Pons (tissue), 1 donor: ENCODE measurements at places on chromosomes 7 and 10.

DNA sequence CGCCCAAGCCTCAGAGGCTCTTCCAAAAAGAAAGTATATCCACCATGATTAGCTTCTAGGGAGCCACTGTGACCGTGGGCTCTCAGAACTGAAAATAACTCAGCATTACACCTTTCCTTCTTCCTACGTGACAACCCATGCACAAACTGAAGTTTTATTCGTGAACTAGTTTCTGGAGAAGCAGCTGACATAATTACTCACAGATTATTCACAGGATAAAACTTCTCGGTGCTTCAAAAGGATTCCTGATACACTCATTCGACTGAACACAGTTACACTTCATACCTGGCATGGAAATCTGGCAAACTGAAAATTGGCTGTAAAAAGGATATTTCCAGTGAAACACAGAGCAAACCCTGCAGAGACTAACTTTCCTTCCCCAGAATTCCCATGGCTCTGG, 139.2 kb upstream of the PTER start:
- DNase-seq: no peak

GRCh38 chr10:7525314-7526016, 114.6 kb upstream of the SFMBT2 start:
- peak; percentile 90 for DNase-seq

GRCh38 chr7:30931161-30931928, 19.7 kb downstream of the AQP1 start:
- no peak for DNase-seq

DNA sequence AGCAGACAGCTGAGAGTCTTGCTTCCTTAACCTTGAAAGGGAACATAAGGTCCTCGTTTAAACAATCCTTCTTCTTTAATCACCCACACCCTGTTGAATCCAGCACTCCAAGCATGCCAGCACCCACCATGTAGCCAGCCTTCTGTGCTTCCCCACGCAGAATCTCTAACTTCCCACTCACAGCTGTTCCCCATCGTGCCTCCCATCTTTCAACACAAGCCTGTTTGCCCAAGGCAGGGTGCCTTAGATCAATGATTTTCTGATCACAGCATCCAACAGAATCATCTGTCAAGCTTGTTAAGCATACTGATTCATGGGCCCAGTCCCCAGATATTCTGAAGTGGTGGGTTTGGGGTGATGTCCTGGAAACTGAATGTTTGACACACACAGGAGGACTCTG, 530.8 kb downstream of the SH2D4B start:
- no peak for DNase-seq

- no peak for DNase-seq
These were observed 36.9 kb upstream of the PTF1A start for GRCh38 chr10:23155169-23155568.

DNA sequence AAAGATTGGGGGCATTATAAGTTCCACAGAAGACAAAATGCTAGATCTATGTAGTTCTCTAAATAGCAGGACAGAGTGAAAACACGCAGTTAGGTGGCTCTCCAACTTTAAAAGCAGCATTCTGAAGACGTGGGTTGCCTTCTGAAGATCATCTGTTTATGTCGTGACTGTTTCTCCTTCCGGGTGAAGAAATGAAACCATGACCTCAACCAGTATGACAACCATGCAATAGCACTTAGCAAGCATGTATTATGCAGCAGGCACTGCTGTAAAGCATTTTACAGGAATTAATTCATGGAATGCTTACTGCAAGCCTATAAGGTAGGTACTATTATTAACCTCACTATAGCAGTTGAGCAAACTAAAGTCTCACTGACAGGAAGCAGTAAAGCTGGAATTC, 125.2 kb downstream of the SLC25A13 start:
- DNase-seq: no peak
